Astrocyte of the hippocampus (primary cell): ENCODE measurements at places on chromosomes 3 and 15.
A peak's percentile ranks its signal among the peaks of the same experiment; 100 is the strongest.

DNA sequence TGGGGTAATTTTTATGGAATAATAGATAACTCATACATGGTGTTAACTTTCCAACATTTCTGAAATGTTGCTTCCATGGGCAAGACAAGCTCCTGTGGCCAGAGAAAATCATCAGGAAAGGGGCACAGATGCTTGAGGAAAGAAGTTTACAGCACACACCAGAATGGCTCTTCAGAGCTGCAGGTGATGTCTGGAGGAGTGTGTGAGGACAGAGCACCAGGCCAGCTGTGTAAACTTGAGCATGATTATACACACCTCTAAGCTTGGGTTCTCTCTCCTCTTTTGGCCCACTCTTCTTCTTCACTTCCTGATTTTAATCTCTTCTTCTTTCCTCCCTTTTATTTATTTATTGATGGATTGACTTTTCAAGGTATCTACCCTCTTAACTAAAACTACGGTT lies 676.0 kb downstream of the GRM7 start:
- no peak for DNase-seq

DNA sequence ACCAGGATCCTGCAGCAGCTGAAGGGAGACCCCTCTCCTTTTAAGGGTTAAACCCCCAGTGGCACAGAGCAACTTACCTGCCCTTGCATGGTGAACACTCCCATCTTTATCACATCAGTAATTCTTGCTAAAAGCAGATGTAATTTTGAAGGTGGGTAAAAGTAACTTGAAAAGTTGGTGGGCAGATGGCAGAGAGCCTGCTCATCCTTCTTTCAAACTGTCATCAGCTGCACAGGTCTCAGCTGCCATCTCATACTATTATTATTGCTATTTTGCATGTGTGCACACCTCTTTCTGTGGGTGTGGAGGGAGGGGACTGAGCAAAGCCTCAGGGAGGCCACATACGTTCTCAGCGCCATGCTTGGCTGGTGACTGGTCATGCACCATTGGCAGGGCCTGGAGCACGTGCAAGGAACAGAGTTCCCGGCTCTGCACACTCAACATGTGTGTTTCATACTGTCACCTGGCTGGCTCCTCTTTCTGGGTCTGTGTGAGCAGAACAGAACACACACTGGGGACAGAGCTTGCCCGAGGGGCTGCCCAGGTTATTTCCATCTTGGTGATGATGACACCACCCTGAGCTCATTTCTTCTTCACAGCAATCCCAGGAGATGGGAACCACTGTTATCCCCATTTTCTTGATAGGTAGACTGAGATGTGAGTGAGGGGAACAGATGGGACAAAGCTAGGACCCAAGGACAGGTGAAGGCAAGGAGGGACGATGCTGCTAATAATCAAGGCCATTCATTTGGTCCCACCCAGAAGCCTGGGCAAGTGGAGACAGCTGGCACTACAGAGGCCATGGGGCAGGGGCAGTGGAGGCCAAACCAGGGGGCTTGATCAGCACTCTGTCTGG lies 95.8 kb upstream of the KLF13 start:
- no peak for DNase-seq

- DNase-seq: no peak
Observed at GRCh38 chr3:99934975-99935797, 117.5 kb downstream of the CMSS1 start.

GRCh38 chr3:171061749-171062148 lies 35.2 kb upstream of the SLC2A2 start:
- DNase-seq: no peak

- DNase-seq: peak; percentile 47
Observed at GRCh38 chr3:46690798-46691197, 2.7 kb downstream of the ALS2CL start.

DNA sequence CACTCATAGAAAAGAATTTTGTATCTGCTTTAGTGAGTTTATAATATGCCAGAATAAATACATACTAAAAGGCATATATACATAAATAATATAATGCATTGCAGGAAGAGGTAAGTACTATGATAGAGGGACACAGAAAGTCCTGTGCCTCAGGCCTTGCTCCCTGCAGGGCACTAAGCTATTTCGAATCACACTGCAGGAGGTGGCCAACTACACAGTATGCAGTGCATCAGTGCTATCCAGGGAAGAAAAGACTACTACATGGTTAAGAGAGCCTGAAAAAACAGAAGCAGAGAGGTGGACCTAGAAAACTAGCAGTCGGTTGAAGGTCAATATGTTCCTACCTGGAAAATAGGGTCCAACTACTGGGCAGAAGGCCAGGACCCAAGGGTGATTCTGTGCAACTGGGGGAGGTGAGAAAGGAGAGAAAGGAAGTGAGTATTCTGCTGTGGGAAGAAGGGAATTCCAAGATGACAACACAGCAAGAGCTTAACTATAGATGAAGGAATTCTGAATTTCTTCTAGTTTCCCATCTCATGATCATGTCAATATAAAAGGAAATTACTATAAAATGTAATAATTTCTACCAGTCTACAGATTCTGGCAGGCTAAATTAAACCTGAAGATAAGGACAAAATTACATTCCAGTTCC lies 218.0 kb downstream of the ZBTB20 start:
- DNase-seq: no peak

DNA sequence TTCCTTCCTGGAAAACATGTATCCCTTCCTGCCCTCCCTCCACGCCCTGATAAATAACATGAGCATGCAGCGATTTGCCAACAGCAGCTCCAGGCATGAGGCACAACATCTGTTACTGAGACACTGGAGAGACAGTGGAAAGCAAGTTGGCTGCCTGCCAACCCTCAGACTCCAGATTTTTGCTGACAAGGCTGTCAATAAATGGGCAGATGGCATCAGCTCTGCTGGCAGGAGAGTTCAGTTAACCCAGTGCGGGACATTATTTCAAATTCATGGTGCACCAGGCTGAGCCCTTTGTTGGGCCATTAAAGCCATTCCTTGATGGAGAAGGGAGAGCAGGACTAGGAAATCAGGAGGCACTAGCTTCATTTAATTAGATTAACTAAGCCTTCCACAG lies 293.3 kb downstream of the MEX3B start:
- peak; percentile 15 for DNase-seq

- no peak for DNase-seq
Observed at GRCh38 chr15:91331581-91331980, 231.5 kb downstream of the SV2B start.

DNA sequence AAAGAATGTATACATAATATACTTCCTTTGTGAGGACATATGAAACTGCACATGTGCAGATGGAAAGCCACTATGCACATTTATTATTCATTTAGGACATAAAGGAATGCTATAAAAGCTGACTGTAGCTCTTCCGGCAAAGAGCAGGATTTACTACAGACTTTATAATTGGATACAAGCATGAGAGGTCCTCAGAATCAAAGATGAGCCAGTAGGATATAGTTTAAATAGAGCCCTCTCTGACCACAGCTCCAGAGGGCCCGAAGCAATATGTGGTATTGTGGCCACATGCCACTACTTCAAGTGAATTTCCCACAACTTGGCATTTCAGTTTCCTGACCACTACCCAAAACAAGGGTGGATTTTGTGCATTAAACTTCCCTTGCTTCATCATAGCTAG lies 140.9 kb downstream of the ATP8B4 start:
- no peak for DNase-seq

- DNase-seq: no peak
Observed at GRCh38 chr15:38873158-38873557, 308.5 kb upstream of the RASGRP1 start.

DNA sequence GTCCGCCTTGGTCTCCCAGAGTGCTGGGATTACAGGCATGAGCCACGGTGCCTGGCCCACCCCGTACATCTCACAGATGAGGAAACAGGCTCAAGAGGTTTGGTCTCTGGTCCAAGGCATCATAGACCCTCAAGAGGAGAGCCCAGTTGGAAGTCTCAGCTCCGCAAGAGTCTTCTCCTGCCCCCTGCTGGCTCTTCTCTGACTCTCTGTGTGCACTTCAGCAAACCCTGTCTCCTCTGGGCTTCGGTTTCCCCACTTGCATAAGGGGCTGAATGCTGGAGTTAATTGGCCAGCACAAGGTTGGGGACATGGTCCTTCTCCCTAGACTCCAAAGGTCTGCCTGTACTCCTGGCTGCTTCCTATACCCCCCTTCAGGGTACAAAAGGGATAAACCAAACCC lies 3.9 kb downstream of the MST1R start:
- no peak for DNase-seq

DNA sequence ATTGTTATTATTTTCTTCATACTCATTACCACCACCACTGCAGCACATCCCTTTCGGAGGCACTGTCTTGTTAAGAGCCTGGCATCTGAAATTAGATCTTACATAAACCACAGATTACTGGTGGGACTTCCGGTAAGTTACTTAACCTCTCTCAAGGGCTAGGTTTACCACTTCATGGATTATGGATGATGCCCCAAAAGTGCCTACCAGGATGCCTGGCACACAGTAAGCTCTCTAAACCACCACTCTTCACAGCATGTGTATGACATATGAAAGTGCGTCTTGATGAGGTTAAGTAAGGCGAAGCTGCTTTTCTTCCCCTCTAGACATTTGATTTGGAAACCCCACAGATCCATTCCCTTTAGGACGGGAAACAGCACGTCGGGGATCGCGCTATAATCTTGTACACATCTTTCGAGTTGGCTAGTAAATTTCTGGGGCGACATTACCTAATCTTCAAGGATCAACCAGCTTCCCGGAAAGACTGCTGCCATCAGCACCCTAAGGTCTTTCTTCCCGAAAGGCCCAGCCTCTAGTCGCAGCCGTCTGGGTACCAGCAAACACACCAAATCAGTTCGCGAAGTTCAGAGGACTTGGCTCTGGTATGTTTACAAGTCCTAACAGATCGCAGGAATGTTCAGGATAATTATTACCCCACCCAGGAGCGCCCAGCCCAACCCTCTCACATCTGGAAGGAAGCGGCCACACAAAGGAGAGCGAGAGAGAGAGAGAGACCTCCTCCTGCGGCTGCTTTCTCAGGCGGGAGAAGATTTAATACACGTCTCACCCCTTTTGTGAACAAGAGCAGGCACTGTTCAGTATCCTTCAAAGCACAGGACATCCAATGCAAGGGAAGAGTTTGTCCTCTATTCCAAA lies 155.1 kb upstream of the FRMD4B start:
- peak; percentile 5 for DNase-seq

DNA sequence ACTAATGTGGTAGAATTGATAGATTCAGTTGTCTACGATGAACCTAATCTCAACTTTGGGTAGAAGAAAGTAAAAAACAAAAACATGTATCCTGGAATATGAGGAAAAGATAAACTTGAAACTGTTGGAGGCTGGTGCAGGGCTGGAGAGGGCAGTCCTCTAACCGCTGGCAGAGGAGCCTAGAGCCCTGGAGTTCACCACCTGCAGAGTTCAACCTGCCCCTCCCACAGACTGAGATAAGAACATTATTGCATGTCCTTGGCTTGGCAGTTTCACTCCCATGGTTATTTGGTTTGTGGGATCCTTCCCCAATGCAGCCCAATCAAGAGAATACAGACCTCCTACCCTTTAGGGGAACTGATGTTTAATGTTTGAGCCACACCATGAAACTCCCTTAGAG lies 53.2 kb upstream of the GATM start:
- DNase-seq: no peak

GRCh38 chr3:197008436-197009209 lies 21.0 kb downstream of the MELTF start:
- no peak for DNase-seq
